ENCODE measurements at places on chromosomes 13 and 19.
A peak's percentile ranks its signal among the peaks of the same experiment; 100 is the strongest.

- no peak for DNase-seq
Measured at GRCh38 chr19:13554506-13555240, 48.4 kb upstream of the CACNA1A start.

GRCh38 chr13:86870444-86870843 is 800.7 kb upstream of the SLITRK5 start:
- DNase-seq: no peak

DNA sequence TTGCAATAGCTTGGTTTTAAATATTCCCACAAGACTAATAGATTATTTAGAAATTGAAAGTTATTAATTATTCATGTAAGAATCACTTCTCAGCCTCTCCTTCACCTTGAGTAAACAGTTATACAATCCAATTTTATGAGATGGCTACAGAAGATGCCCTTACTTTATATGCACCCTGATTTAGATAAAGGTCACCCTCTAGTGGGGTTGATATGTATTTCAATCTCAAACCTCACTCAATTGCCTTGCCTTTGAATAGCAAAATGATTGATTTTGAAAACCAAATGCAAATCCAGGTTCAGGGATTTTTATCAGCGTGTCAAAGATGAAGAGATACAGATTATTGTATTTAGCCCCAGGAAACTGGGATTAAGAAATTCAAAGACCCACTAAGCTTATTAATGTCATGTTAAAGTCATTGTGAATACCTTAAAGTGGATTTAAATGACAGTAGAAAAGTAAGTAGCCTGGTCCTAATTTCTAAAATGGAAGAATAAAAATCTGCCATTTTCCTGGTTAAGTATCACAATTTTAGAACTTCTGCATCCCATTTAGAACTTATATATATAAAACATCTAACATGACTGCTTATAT is 305.1 kb downstream of the ITGBL1 start:
- peak; percentile 17 for DNase-seq

- DNase-seq: peak; percentile 55
Measured at GRCh38 chr13:111115061-111115964, at the start of gene ARHGEF7. Gene ARHGEF7, plus strand, starts transcription at chr13:111115310. Its CDS starts 217 bp downstream, at chr13:111115527.

DNA sequence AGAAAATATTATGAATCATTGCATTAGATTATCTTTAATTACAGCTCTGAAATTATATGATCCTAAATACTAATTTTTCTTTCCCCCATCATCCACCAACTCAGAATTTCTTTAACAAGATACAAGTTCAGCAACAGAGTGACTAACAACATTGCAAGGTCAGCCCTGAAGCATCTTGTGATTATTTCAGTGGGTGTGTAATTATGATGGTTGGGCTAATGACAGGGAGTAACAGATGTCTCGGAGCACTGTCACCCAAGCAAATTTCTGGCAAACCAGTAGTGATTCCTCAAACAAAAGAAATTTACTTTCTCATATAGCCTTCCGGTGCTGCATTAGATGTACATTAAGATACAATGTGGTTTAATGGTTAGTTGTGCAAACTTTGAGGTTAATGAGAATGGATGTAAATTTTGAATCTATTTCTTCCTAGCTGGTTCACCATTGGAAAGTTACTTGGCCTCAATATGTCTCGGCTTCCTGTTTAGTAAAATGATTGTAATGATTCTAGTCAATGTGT is 238.9 kb downstream of the ITGBL1 start:
- no peak for DNase-seq

- DNase-seq: no peak
Measured at GRCh38 chr13:51811920-51812451, 8.0 kb upstream of the DHRS12 start.

DNA sequence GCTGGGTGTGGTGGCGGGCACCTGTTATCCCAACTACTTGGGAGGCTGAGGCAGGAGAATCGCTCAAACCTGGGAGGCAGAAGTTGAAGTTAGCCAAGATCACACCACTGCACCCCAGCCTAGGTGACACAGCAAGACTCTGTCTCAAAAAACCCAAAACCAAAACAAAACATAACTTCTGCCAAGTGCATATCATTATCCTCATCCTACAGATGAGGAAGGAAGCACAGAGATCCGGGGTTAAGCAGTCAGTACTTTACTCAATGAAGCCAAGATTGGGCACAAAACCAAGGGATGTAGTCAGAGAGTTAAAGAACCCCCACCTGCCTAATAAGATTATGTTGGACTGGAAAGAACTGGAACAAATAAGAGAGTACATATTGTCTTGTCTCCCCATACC is 5.5 kb upstream of the TMTC4 start:
- DNase-seq: no peak

- DNase-seq: no peak
Measured at GRCh38 chr13:71871844-71872243, 4.8 kb upstream of the DACH1 start.

- no peak for DNase-seq
Measured at GRCh38 chr13:61812286-61812685, 396.6 kb upstream of the PCDH20 start.

GRCh38 chr19:13881692-13882418 is 4.9 kb downstream of the NANOS3 start:
- peak; percentile 50 for DNase-seq

GRCh38 chr19:35000647-35001501 is 751 bp downstream of the GRAMD1A start:
- peak; percentile 52 for DNase-seq

- no peak for DNase-seq
Measured at GRCh38 chr13:75904012-75904411, 267.9 kb downstream of the LMO7 start.

DNA sequence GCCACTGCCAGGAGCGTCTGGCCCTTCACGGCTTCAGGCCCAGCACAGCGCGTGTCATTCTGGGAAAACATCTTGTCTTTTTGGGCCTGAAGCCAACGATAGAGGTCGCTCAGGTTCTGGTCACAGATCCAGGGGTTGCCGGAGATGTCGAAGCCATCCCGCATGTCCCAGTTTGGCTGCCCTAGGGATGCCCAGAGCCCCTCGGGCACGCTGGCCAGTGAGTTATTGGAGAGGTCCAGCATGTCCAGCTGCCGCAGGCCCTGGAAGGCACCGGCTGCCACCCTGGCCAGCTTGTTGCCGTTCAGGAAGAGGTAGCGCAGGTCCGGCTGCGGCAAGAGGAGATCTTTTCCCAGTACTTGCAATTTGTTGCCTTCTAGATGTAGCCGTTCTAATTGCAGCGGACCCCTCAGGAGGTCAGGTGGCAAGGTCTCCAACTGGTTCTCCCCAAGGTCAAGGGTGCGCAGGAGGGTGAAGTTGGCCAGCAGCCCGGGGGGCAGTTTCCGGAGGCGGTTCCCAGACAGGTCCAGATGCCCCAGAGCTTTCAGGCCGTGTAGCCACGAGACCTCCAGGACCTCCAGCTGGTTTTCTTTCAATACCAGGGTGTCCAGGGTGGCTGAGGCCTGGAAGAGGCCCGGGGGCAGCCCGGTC is 1.8 kb downstream of the LRG1 start:
- DNase-seq: no peak

GRCh38 chr13:98246538-98247172 is 69.6 kb upstream of the RNF113B start:
- no peak for DNase-seq

DNA sequence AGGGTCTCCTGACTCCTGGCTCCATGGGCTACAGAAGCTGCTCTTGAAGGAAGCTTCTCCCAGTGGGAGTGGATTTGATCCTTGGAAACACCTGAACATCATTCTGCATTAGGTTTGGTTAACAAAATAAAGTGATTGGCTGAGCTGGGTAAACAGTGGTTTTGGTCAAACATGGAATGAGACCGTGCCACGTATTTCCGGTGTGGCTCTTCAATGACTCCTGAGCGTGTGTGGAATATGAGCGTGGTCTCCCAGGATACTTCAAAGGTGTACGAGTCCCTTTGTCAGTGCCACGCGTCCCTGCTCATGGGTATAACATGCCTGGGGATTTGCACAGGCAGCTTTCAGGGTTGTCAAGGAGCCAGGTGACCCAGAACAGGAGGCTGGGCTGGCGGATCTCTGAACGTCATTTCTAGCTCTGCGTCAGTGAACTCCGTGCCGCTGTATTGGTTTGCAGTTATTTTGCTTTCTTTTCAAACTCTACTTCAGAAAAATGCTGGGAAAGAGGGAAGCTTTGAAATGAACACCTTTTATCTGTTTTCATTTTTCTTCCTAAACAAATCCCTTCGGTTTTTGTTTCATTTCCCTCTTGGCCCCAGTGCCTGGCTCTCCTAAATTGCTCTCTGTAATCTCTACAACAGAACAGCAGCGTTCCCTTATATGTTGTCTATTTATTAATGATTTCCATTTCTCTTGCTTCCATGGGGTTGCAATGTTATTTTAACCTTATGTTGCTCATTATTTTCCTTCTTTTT is 26.3 kb upstream of the GJB6 start:
- no peak for DNase-seq

GRCh38 chr13:58933475-58933874 is 1230.3 kb downstream of the DIAPH3 start:
- no peak for DNase-seq

- DNase-seq: no peak
Measured at GRCh38 chr13:101204270-101205020, 211.9 kb downstream of the NALCN start.

GRCh38 chr13:107076801-107077200 is 508.9 kb upstream of the ARGLU1 start:
- no peak for DNase-seq

DNA sequence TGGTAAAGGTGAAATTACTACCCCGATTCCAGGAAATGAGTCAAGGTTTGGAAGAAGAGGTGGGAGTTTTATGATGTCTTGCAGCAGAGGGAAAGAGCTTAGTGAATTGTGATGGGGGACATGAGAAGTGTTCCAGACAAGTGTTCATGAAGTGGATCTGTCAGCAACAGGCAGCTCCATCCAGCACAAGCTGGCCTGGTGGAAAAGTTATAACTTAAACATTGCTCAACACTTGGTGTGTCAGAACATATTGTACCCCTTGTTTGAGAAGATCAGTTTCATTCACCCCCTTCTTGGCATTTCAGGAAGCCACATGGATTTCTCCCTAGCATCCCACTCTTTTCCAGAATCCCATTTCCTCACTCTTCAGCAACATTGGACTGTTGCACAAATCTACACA is 222.0 kb downstream of the B3GLCT start:
- DNase-seq: no peak

DNA sequence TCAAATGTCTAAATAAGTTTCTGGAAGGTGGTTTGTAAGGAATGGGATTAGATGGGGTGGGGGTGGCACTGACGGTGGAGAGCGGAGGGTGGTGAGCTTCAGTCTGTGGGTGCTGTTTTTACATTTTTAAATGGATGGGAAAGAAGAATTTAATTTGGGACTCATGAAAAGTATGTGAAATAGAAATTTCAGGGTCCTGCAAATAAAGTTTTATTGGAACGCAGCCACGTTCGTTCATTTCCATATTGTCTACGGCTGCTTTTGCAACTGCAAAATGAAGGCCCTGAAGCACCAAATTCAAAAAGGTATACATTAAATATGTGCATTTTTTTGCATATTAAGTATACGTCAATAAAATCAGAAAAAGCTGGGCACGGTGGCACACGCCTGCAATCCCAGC is 9.9 kb downstream of the KANK2 start:
- DNase-seq: no peak

GRCh38 chr19:14632286-14632685 is 42.4 kb downstream of the ADGRE3 start:
- peak; percentile 49 for DNase-seq

- DNase-seq: no peak
Measured at GRCh38 chr13:111980146-111980929, 86.6 kb upstream of the SOX1 start.

DNA sequence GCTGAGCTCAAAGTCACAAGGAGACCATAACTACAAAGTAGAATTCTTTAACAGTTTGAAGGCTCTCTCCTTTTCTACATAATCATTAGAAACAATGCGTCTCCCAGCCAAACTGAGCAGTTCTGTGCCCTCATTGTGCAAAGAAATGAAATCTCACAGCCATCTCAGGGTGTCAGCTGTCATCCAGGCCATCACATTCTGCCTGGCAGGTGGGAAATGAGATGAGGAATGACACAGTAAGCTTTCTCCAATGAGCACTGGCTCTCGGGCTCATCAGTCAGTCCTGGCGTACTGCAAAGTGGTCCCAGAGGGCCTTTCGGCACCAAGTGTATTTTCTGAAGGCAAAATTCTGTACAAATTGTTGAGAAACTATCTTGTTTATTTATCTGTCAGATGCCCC is 306.5 kb downstream of the KCTD12 start:
- DNase-seq: no peak

- no peak for DNase-seq
Measured at GRCh38 chr13:77219401-77219800, 107.5 kb downstream of the MYCBP2 start.

Data from GM13976 (cell line).